ENCODE measurements at places on chromosomes 12 and 14.

- DNase-seq = no peak
These were observed 253.4 kb upstream of the SFSWAP start for GRCh38 chr12:131457331-131458047.

GRCh38 chr12:27081668-27082111 lies 688 bp downstream of the C12orf71 start:
- DNase-seq = no peak

DNA sequence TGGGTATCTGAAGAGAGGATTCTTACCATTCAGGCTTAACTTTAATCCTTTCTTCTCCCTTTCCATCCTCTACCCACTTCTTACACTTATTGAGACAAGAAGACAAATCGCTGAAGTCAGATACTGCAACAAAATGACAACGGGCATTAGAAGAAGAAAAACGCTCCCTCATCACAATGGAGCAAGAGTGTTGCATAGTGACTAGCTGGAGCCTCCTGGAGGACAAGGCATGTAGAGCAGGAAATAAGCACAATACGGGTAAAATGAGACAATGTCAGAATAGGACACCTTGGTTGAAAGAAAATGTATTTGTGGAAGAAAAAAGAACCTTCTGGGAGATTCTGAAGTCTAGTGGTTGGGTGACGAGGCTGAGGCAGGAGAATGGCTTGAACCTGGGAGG lies 501.0 kb downstream of the RERGL start:
- DNase-seq = no peak

DNA sequence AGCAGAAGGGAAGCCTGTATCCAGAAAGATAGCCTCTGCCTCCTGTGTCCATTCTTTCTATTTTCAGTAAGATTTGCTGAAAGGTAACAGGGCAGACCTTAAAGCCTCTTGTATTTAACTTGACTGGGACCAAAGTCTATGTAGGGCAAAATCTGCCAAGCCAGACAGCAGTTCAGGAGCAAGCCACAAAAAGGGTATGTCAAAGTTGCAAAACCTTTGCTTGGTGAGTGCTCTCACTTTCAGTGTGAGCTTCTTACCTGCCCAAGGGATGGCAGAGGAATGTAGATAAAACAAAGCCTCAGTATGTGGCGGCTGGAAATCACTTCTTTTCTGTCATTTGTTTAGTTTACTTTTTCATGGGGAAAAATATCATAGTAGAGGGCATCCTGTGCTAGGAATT lies 63.1 kb downstream of the PLEKHG7 start:
- DNase-seq = no peak

DNA sequence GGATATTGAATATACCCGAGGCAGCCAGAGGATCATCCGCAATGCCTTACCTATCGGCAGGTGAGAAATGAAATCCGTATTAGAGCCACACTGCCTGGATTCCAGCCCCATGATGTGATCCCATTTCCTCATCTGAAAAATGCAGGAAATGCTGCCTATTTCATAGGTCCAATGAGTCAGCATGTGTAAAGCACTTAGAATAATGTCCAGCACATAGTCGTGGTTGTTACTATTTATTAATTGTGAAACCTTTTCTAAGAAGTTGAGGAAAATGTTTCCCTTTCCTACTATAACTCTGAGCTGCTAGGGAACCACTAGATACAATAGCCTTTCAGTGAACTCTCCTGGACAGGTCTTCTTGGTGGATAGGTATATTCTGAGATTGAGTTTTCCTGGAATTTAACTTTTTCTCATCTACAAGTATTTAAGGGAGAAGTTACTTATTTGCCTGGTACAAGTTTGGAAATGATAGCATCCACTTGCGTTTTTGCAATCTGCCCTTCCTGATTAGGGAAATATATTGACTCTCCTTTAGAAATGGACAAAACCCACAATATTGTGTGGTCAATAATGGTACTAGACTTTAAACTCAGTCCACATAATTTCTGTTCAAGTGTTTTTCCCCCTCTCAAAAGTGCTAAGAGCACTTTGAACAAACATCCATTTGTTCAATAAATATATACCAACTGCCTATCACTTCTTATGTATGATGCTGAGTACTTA lies 12.2 kb downstream of the POLR3B start:
- DNase-seq = no peak

- no peak for DNase-seq
These were observed 48.0 kb upstream of the PDZRN4 start for GRCh38 chr12:41140117-41140516.

DNA sequence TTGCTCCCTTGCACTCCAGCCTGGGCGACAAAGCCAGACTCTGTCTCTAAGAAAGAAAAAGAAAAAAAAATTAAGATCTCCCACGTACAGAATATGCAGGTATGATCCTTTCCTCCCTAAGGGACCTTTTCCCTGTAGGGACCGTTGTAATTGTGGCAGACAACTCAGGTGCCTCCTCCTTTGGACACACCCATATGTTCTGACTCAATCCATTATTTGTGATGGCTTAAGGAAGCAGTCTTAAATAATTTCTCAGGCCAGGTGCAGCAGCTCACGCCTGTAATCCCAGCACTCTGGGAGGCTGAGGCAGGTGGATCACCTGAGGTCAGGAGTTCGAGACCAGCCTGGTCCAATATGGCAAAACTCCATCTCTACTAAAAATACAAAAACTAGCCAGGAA lies 53.1 kb downstream of the TMCC3 start:
- no peak for DNase-seq

- no peak for DNase-seq
These were observed 241.1 kb upstream of the FBXO33 start for GRCh38 chr14:39673270-39673711.

DNA sequence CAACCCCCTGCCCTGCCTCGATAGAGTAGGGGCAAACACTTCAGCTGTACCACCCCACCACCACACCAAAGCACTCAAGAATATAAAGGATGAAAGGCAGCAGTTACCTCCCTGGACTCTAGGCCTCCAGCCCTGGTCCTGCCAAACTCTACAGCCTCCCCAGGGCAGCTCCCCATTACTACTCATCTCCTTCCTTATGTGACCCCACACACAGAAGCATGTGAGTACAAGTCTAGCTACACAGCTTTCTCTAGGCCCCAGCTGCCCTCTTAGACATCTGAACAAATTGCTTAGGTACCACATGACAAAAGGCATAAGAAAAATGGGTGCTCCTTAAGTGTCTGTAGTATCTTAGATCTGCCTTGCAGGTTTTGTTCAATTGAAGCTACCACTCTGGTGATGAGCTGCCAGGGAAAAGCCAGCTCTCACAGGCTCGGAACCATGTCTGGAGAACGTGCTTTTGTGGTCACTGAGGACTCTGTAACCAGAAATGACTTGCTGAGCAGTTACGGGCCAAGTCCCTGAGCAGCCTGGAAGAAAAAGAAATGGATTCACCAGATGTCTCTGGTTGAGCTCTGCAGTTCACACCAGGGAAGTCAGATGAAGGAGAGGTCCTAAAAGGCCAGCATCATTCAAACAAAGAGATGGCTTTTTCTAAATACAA lies 32.8 kb downstream of the FMNL3 start:
- DNase-seq = no peak

DNA sequence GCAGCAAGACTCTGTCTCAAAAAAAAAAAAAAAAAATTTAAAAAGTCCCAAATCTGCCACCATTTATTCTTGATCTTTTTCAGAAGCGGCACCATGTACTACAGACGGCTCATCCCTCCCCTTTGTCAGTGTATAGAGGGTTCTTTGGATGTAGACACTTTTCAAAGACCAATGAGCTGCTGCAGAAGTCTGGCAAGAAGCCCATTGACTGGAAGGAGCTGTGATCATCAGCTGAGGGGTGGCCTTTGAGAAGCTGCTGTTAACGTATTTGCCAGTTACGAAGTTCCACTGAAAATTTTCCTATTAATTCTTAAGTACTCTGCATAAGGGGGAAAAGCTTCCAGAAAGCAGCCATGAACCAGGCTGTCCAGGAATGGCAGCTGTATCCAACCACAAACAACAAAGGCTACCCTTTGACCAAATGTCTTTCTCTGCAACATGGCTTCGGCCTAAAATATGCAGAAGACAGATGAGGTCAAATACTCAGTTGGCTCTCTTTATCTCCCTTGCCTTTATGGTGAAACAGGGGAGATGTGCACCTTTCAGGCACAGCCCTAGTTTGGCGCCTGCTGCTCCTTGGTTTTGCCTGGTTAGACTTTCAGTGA lies 6.5 kb upstream of the ACACB start:
- no peak for DNase-seq

- DNase-seq = no peak
These were observed at the start of gene PITPNM2 for GRCh38 chr12:123150744-123151456. TSS of gene PITPNM2 (minus strand) at chr12:123151090. CDS start at chr12:123034590, 116,500 bp downstream.

DNA sequence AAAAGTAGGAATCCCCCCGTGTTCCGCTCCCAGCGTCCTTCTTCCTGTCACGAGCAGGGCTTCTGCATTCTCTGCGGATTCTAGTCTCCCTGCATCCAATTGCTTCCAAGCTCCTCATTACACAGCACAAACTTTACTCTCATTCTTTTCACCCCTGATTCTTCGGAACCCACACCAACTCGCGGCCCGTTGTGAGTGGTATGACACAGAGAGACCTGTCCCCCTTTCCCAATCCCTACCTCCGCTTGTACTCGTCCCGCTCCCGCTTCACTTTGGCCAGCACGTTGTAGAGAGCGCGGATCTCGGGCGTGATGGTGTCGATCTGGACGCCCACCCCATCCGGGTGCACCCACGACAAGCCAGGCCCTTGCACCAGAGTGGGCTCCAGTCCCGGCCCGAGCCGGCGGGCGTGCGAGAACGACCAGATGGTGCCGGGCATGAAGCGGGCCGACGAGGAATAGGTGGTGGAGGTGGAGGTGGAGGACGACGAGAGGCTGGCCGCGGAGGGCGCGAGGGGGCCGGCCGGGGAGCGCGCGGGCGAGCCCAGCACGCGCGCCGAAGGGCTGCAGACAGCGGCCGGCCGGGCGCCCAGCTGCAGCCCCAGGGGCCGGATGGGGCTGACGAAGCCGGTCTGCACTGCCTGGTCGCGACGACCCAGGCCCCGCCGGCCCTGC lies 687 bp downstream of the IFFO1 start:
- DNase-seq = no peak

- no peak for DNase-seq
These were observed 889.8 kb downstream of the TRHDE start for GRCh38 chr12:73161970-73162369.

DNA sequence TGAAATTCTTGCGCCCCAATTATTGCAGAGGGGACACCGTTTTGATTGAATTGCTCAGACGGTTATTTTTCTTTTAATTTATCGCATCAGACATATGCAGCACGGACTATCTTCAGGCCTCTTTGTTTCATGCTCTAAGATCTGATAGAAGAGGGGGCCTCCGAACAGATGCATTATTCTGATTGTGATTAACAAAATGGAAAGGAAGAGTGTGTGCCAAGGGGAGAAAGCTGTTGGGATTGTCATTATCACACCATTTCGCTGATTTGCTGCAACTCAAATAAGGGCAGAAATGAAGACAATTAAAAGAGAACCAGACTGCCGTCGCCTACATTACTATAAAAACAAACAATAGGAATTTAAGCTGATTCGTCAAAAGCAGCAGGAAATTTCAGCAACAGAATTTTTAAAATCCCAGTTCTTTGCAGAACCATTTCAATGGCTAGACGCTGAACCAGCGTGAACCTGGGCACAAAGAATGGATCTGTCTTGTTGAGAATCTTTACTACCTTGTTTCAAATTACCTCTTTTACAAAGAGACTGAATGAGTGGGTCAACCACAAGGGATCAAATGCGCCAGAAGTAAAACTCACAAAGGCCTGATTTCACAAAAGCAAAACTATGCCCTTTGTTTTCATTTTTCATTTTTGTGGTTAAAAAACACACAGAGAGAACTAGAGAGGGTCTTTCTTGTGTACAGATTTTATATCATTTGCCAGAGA lies 30.6 kb downstream of the TMEM132D start:
- DNase-seq = no peak

DNA sequence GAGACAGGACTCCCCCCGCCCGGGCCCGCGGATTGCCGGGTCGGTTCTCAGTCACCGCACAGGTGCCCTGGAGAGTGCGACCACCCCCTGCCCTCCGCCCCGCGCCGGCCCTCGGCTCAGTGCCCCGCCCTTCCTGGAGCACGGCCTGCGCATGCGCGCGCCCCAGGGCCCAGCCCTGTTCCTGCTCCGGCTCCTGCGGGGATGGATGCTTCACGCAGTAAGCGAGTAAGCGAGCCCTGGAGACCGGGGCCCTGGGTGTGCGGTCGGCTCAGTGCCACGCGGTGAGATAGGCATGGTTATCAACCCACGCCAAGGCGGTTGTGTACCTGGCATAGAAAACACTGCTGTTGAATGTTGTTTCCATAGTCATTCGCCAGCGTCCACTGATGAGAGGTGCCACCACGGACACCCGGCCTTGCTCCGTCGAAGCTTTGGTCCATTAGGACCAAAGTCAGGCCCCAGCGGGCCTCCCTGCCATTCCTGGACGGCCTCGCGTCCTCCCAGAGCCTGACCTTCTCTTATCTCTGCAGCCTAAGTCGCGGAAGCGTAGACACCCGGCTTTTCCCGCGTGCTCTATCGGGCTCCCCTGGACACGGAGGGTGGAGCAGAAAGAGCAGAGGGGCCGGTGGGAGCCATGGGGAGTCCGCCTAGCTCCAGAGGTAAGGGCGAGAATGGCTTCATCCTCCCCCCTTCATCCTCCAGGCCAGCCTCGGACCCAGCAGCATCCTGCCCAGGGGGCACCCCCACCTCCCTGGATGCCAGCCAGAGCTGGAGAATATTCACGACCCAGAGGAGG lies 90.6 kb downstream of the PAPOLA start:
- DNase-seq = no peak

- DNase-seq = no peak
These were observed 4.7 kb downstream of the KLRK1 start for GRCh38 chr12:10385166-10385613.

DNA sequence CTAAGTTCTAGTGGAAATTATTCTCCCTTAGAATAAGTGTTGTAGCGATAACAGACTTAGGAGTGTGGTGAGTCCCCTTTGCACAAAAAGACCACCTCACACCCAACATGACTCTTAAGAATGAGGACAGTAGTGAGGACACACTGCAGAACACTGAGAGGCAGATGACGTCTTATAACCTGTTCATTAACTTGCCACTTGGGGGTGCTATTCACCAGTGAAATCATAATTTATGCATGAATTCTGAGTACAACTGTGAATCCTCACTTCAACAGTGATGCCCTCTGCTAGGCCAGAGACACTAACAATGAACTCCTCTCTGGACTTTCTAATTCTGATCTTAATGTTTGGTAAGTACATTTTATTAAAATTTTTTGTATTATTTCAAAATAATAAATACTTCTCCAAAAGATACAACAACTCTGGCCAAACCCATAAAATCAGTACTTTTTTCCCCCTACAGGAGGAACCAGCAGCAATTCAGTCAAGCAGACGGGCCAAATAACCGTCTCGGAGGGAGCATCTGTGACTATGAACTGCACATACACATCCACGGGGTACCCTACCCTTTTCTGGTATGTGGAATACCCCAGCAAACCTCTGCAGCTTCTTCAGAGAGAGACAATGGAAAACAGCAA lies 274.7 kb downstream of the DAD1 start:
- peak; percentile 42 for DNase-seq

DNA sequence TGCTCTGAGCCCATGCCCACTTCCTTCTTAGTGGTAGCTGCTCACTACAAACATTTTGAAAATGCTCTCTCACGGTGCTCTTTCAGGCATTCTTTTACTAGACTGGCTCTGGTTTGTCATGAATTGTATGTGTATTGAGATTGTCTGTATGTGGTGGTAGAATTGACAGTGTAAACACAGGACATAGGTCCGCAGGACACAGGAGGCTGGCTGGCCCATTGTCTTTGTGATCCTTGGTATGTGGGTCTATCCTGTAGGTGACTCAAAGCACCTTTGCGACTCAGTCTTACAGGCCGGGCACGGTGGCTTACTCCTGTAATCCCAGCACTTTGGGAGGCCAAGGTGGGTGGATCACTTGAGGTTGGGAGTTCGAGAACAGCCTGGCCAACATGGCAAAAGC lies 250.9 kb downstream of the C12orf75 start:
- no peak for DNase-seq

GRCh38 chr14:81137316-81137715 lies 83.4 kb downstream of the GTF2A1 start:
- DNase-seq = no peak

Measured in cerebellar cortex (tissue), 1 donor.